ENCODE measurements at places on chromosomes 1 and 21.

DNA sequence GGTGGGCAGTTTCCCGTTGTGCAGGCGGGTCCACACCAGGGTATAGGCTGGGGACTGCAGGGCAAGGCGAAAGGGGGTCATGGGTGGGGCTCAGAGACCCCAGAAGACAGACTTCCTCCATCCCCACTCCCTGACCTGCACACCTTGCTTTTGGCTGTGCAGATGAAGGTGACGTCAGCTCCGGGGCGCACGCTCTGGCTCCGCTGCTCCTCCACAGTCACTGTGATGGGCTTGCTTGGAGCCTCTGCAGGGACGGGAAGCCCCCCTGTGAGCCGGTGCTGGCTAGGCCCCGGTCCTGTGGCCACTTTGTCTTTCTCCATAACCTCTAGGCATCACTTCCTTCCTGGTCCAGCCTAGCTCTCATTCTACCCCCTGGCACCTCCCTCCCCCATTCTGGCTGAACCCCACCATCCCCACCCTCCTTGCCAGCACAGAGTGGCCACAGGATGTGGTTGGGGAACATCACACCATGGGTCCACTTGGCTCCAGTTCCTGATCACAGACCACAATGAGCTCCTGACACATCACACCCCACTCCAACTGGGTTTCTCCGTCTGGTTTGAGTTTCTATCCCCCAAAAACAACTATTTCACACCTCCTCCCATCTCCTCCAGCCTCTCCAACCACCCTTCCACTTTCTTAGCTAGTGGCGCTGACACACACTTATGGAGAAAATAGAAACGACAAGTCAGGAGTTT, 45.2 kb downstream of the LDLRAD2 start:
- no peak for DNase-seq

GRCh38 chr1:85245456-85245855, 14.0 kb downstream of the C1orf52 start:
- no peak for DNase-seq

- no peak for DNase-seq
Measured at GRCh38 chr1:148373192-148373925, 109.7 kb downstream of the PPIAL4G start.

DNA sequence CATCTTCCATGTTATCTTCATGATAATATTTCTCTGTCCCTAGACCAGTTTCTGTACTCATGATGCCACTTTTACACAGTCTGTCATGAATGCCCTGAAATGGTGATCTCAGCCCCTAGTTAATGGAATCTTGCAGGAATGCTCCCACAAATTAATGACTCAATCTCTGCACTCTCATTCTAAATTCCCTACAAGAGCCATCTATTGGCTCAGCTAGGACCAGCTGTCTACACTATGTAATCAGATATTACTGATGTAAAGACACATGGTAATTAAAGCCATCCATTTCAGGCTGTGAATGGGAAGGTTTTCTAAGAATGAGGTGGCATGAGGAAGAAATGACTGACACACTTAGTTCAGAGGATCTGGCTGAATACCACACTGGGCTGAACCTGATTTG, 199.1 kb upstream of the KCND3 start:
- no peak for DNase-seq

DNA sequence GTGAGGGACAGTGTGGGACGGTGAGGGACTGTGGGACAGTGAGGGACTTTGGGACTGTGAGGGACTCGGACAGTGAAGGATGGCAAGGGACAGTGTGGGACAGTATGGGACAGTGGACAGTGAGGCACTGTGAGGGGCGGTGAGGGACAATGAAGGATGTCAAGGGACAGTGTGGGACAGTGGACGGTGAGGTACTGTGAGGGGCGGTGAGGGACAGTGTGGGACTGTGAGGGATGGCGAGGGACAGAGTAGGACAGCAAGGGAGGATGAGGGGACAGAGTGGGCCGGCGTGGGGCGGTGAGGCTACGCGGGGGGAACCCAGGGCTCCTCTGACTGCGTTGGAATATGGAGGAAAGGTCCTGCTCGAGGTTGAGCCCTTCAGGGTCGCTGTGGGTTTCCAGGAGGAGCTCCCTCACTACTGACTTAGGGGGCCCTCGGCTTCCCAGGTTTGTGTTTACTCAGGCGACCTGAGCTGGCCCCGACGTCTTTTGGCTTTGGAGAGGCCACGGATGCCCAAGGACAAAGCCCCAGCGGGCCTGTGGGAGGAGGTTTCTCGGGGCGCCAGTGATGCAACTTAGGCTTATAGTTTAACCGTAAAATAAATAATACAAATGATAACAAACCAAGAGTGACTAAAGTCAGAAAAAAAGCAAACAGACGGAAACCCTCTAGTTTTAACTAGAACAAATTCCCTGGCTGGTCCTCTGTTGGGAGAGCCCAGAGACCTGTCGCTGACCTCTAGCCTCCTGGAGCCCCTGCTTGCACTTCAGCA, 1.1 kb upstream of the ERRFI1 start:
- no peak for DNase-seq

- no peak for DNase-seq
Measured at GRCh38 chr21:26751305-26751704, 93.9 kb downstream of the ADAMTS1 start.

- no peak for DNase-seq
Measured at GRCh38 chr1:98985687-98986086, 19.0 kb downstream of the PLPPR5 start.

DNA sequence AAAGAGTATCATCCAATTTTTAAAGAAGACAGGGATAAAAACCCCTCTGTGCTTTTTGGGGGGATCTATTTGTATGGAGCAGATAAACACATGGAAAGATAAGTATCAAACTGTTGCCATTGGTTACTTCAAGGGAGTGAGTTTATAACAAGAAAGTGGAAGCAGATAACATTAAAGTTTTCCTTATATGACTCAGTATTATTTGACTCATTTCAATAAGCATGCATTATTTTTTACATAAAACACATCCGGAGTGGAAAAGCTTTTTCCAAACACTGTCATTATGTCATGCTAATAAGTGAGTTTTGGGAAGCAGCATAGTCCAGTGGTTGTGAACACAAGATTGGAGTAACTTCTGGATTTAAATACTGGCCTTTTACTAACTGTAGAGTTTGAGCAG, 452.2 kb downstream of the LTN1 start:
- DNase-seq: no peak

DNA sequence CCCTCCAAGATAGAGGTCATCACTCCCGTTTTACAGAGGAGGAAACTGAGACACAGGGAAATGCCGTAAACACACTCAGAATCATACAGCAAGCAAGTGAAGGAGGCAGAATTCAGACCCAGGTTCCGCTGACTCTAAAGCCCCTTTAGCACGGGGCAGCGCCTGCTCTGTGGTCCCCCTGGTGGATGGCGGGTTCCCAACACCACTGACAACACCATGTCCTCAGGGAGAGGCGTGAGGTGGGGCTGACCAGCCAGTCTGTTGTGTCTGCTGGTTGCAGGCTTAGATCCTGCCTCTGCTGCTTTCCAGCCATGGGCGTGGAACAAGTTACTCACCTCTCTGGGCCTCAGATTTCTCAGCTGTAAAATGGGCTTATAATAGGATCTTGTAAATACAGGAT, 617.3 kb downstream of the MATN1 start:
- no peak for DNase-seq

- DNase-seq: no peak
Measured at GRCh38 chr1:85149805-85150204, 51.0 kb downstream of the SYDE2 start.

DNA sequence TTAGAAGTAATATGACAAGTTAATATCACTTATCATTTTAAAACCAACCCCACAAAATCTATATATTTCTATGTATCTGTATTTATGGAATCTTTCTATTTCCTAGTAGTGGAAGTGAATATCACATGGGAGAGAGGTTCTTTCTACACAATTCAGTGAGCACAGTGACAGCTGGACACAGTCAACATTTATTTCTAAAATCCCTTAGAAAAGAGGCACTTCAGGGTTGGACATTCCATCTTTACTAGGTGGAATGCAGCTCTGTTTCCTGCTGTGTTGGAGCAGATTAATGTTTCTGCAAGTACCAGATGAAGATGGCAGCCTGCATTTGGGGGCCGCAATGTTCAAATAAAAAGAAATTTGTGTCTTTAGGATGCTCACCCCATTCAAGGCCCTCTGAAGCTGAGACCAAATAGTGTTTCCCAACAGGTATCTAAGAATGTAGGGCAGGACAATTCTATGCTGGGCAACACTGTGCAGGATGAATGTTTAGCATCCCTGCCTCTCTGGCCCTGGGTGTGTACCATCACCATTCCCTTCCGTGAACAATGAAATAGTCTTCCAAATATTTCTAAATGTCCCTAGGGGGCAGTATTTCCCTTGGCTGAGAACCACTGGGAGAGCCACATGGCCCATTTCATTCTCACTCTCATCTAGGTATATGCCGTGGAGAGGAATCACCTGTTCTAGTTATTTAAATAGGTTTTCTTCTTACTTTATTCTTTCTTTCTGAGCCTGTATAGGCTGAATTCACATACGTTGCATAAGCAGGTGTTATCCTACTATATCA, 394.8 kb downstream of the PRDM2 start:
- no peak for DNase-seq

DNA sequence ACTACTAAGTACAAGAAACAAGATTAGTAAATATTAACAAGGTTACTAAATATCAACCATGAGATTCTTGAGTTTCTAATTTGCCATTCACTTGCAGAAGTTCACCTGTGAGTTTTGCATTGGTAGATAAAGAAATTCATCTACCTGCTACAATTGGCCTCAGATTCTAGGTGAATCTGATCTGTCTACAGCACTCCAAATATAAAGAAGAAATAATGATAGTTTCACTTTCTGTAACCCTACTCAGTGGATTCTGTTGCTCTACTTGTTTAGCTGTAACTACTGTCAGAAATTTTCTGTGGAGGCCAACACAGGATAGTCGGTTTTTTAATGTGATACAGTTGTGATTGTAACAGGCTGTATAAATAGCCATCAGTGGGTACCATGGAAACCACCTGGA, 118.6 kb downstream of the NR5A2 start:
- no peak for DNase-seq

DNA sequence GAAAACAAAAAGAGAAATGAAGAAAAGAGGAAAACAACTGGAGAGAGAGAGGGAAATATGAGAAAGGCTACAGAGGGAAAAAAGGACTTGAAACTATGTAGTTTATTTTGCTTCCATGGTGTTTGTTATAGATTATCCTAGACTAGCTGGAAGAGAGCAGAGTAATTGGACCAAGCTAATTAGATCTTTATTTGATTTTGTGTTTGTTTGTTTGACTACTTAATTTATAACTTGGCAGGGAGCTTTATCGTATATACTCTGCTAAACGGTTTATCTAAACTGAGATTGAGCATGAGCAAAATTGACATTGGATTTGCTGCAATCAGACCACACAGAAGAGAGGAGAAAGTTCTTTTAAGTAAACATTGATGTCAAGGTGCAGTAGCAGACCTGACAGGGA, 443.8 kb upstream of the USP24 start:
- no peak for DNase-seq

DNA sequence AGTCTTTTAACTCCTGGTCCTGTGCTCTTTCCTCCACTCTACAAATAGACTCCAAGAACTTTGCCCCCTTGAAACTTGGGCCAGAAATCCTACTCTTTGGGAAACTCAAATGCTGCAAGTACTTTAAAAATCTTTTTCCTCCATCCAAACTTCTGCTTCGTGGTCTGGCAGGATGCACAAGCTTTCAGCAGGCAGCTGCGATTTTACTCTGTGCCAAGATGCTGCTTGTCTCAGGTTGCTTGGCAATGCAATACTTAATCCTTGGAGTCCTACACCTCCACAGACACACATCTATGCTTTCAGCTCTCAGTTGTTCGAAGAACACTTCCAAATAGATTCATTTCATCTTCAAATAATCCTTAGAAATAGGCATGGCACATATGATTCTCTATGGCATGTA, 435.3 kb upstream of the USP24 start:
- DNase-seq: no peak

- no peak for DNase-seq
Measured at GRCh38 chr1:201430776-201431175, 9.2 kb upstream of the TNNI1 start.

GRCh38 chr1:145778146-145778540, 45.8 kb downstream of the RNF115 start:
- DNase-seq: no peak

GRCh38 chr1:51294566-51295184, 35.7 kb downstream of the TTC39A start:
- no peak for DNase-seq

DNA sequence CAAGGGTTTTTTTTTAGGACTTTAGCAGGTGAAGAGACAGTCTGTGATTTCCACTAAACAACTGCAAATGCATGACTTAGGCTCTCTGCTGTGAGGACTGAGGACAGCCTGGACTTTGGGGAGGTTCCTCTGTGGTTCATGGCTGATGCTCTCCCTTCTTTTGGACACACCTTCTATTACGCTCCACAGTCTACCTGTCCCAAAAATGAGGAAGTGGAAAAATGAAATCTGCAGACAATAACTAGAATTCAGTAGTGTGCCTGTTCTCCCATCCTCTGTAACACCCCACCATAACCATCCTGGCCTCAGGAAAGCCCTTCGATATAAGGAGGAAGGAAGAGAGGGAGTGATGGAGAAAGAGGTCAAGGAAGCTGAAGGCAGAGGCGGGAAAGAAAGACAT, 68.7 kb downstream of the NTPCR start:
- no peak for DNase-seq

- DNase-seq: no peak
Measured at GRCh38 chr1:221638595-221638994, 103.3 kb downstream of the DUSP10 start.

DNA sequence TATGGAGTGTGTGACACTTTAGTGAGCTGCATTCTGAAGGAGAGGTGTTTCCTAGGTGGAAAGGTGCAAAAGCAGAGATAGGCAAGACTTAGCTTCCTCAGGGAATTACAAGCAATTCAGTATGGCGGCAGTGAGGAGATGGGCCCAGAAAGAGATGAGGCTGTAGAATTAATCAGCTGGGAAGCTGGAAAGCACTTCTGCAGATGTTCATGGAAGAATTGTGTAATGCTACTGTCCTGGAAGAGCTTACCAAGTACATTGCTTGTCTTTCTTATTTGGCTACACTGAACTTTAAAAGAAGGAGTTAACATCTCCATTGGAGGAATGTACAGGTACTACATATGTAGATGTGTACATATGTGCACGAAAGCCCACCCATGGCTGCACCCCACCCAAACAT, 103.7 kb upstream of the DPT start:
- DNase-seq: no peak

DNA sequence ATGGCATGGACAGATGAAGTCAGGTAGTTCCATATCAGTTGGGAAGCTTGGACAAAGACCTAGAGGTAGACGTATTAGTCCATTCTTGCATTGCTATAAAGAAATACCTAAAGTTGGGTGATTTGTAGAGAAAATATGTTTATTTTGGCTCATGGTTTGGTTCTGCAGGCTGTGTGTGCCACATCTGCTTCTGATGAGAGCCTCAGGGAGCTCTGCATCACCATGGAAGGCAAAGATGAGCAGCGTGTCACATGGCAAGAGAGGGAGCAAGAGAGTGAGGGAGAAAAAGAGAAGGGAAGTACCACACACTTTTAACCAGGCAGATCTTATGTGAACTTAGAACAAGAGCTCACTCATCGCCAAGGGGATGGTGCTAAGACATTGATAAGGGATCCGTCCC, 9.0 kb downstream of the TSACC start:
- DNase-seq: no peak

GRCh38 chr1:234565132-234565531, 44.8 kb downstream of the IRF2BP2 start:
- no peak for DNase-seq

- DNase-seq: no peak
Measured at GRCh38 chr1:157725221-157725577, 24.6 kb upstream of the FCRL3 start.

- DNase-seq: no peak
Measured at GRCh38 chr21:17451364-17451891, 61.4 kb upstream of the CXADR start.

GRCh38 chr1:203467550-203467921, 8.1 kb upstream of the PRELP start:
- no peak for DNase-seq
